ENCODE measurements at places on chromosomes 1 and 21. TPM values are rescaled to one million over a fixed set of nuclear protein-coding genes. Genes with fewer than 3 reads are reported as not detected.

The CACHD1 gene
- total RNA-seq = 0.35 TPM

The PHACTR4 gene
- 23.2 TPM for total RNA-seq

The SERPINC1 gene
- not detected for total RNA-seq

The LMX1A gene
- not detected for total RNA-seq

The RPTN gene
- total RNA-seq = not detected

The CYP2J2 gene
- 0.42 TPM for total RNA-seq

The HSPA6 gene
- total RNA-seq = 0.90 TPM

The RHOC gene
- total RNA-seq = 20.3 TPM

The C1QTNF12 gene
- 0.51 TPM for total RNA-seq

The PLA2G2C gene
- not detected for total RNA-seq

All from CD8-positive, alpha-beta memory T cell (primary cell).